Activated effector memory CD4-positive, alpha-beta T cell treated with Interleukin-2 at 50 U/mL for 16 hours (primary cell): ENCODE measurements at places on chromosomes 5 and 9.

- no peak for DNase-seq
These were observed 39.0 kb upstream of the HOMER1 start for GRCh38 chr5:79552984-79553383.

GRCh38 chr5:141875795-141876627 is 2.2 kb downstream of the PCDH1 start:
- no peak for DNase-seq

- no peak for DNase-seq
These were observed 175.5 kb upstream of the SLC30A5 start for GRCh38 chr5:68918306-68918705.

DNA sequence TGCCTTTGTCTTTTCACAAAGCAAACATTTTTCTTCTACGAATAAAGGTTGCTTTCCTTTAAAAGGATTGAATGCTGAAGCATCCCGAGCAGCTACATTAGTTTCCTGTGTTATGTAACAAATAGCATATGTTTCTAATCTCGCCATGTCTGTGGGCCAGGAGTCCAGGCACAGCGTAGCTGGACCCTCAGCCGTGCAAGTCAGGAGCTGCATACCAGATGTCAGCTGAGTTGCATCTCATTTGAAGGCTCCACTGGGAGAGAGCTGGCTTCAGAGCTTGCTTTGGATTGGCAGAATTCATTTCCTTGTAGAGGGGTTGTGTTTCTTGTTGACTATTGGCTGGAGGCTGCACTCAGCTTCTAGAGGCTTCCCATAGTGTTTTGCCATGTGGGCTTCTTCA is 16.0 kb upstream of the GOLPH3 start:
- no peak for DNase-seq

GRCh38 chr9:134424818-134425217 is 98.6 kb downstream of the RXRA start:
- DNase-seq, result no peak

DNA sequence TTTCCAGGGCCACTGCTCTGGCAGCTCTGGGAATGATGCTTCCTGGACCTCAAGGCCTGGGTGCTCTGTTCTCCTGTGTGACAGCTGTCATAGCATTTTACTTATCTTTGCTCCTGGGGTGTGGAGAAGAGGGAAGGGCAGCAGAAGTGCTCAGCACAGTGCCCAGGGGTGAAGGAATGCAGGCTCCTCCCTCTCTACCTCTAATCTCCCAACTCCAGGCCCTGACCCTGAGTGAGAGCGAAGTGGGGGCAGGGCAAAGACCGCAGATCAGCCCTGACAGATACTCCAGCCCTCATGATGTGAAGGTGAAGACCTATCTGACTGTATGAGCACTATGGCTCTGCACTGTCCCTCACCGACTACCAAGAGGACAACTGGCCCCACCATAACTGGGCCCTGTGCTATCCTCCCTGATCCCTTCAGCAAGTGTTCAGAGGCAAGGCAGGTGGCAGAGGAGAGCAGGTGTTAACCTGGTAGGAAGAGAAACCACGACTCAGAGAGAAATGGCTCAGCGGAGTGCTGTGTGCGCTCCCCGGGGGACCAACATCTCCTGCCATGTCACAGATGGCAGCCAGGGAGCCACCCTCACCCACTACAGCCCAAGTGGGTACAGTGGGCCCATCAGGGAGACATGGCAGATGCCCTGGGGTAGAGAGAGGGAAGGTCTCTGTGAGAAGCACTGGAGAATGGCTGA is 16.8 kb downstream of the ACSL6 start:
- DNase-seq, result no peak

DNA sequence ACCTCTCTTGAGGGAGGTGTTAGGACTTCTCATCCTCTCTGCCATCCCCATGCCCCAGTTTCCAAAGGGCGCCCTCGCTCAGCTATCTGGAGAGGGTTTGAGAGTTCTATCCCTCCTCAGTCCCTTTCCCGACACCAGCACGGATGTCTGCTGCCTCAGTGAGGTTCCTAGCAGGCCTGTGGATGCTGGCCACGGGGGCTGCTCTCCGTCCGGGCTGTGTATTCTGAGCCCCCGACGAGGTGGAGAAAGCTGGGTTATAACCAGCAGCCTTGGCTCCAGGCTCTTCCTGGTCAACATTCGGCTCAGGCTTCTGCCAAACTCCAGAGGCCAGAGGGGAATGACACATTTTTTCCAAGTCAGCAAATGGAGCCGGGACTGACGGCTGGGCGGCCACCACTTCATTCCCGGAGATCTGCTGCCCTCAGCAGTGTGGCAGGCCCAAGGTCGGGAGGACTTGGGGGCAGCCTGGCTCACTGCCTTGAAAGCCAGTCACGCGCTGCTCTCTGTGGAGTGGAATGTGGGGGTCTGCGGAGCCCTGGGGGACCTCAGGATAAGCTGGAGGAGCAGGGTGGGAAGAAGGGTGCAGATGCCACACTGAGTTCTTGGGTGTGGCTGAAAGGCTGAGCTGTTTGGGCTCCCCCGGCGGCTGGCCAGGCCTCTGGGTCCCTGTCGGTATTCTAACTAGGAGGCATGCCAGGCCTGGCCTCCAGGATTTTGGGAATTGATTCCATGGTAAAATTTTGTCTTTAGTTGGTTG is 27.4 kb downstream of the PTPA start:
- DNase-seq, result no peak
